ENCODE measurements at places on chromosomes 12 and 14. TPM values are rescaled to one million over a fixed set of nuclear protein-coding genes. Genes with fewer than 3 reads are reported as not detected.
A peak's percentile ranks its signal among the peaks of the same experiment; 100 is the strongest.

- peaks cover 8% of the 10 kb centered on the region for H3K27me3 ChIP-seq
These were observed 366.6 kb downstream of the EMP1 start for GRCh38 chr12:13562915-13563742.

- H3K4me1 ChIP-seq: peaks cover 5% of the 10 kb centered on the region
- H3K4me3 ChIP-seq: no peak overlapping the region
- DNase-seq: no peak
- H3K27me3 ChIP-seq: no peaks in the 10 kb centered on the region
- H3K36me3 ChIP-seq: no peaks in the 10 kb centered on the region
These were observed 6.1 kb upstream of the SRSF5 start for GRCh38 chr14:69760810-69761209.

ALDH1L2 gene
- total RNA-seq: 0.20 TPM

PTPRQ gene
- not detected for total RNA-seq

GRCh38 chr14:37622231-37622923 lies 26.9 kb downstream of the TTC6 start:
- no peak overlapping the region for H3K27ac ChIP-seq
- H3K27me3 ChIP-seq: peaks cover 9% of the 10 kb centered on the region
- H3K36me3 ChIP-seq: no peaks in the 10 kb centered on the region
- no peak overlapping the region for H3K4me3 ChIP-seq

- no peak overlapping the region for H3K27ac ChIP-seq
- DNase-seq: no peak
- no peak overlapping the region for H3K4me3 ChIP-seq
- H3K27me3 ChIP-seq: peaks cover 56% of the 10 kb centered on the region
- H3K36me3 ChIP-seq: no peaks in the 10 kb centered on the region
- H3K4me1 ChIP-seq: peaks cover 2% of the 10 kb centered on the region
These were observed 43.3 kb downstream of the ARMH4 start for GRCh38 chr14:58108717-58109116.

RGS6 gene
- 11.1 TPM for total RNA-seq

PRPH gene
- total RNA-seq: not detected

GRCh38 chr12:101004898-101005297 lies 205.1 kb downstream of the SLC5A8 start:
- no peak overlapping the region for H3K27ac ChIP-seq
- no peaks in the 10 kb centered on the region for H3K27me3 ChIP-seq
- no peak overlapping the region for H3K4me3 ChIP-seq
- H3K36me3 ChIP-seq: no peaks in the 10 kb centered on the region

- peaks cover 8% of the 10 kb centered on the region for H3K27me3 ChIP-seq
- no peak for DNase-seq
- peak overlapping the region; percentile 60 for H3K27ac ChIP-seq
- H3K4me3 ChIP-seq: no peak overlapping the region
- peaks cover 26% of the 10 kb centered on the region for H3K4me1 ChIP-seq
These were observed 96.3 kb upstream of the HIF1A start for GRCh38 chr14:61598980-61599379.

- peaks cover 12% of the 10 kb centered on the region for H3K36me3 ChIP-seq
- DNase-seq: no peak
- H3K27ac ChIP-seq: no peak overlapping the region
- no peaks in the 10 kb centered on the region for H3K27me3 ChIP-seq
- no peak overlapping the region for H3K4me3 ChIP-seq
- H3K4me1 ChIP-seq: no peaks in the 10 kb centered on the region
These were observed 49.4 kb downstream of the GPATCH2L start for GRCh38 chr14:76201162-76201561.

DNA sequence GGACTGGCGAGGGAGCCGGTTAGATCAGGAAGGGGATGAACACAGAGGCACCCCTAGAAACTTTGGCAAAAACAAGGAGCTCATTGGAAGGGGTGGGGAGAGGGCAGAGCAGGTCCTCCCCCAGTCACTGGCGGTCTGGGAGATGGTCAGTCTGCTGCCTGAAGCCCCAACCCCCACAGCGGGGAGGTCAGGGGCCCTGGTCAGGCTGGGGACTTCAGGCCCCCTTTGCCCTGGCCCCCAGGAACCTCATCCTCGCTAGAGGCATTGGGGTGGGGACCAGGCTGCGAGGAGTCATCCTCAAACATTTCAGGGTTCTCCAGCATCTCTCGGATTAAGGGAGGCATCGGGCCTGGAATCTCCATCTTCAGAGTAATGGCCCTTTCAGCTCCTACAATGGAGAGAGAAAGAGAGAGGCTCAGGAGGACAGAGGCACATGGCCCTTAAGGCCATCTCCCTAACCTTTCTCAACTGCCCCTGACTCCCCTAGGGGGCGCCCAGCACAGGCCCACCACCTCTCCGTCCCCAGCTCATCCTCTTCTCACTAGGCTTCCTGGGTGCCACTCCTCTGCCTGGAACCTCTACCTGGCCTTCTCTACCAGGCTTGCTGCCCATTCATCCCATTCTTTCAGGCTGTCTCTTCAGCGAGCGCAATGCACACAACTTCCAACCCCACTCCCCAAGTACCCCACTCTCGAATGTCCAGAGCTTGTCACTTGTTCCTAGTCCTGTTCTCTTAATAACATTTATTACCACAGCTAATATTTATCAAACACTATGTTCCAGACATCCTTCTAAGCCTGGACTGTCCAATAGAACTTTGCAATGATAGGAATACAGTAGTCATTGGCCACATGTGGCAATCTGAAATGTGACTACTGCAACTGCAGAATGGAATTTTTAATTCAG lies 4.7 kb upstream of the ITGB7 start:
- H3K27ac ChIP-seq: peak overlapping the region; percentile 63
- peak overlapping the region; percentile 59 for H3K4me3 ChIP-seq
- H3K4me1 ChIP-seq: peaks cover 74% of the 10 kb centered on the region
- no peak for DNase-seq
- no peaks in the 10 kb centered on the region for H3K27me3 ChIP-seq

All from T-helper 17 cell (primary cell).